Subcutaneous preadipocyte (primary cell): ENCODE measurements at places on chromosomes 13 and 19. TPM values are rescaled to one million over a fixed set of nuclear protein-coding genes. Genes with fewer than 3 reads are reported as not detected.

The CYP2F1 gene
- total RNA-seq: not detected in 2 replicates

The KIR2DL4 gene
- total RNA-seq: not detected in 2 replicates

The DPF1 gene
- 0.73 and 2.7 TPM in 2 replicates for total RNA-seq

The SSBP4 gene
- total RNA-seq: 69.8 and 77.4 TPM in 2 replicates

The ZNF433 gene
- total RNA-seq: 0.98 and 1.5 TPM in 2 replicates

The PPP1R12C gene
- 39.3 and 55.1 TPM in 2 replicates for total RNA-seq

The KIR2DL1 gene
- not detected in 2 replicates for total RNA-seq

The SYNGR4 gene
- total RNA-seq: not detected in 2 replicates

The MBD3L3 gene
- total RNA-seq: not detected in 2 replicates

The PODNL1 gene
- 0.20 and 0.73 TPM in 2 replicates for total RNA-seq

The ATP4B gene
- not detected in 2 replicates for total RNA-seq

The MED25 gene
- 14.9 and 16.2 TPM in 2 replicates for total RNA-seq

The ITGBL1 gene
- total RNA-seq: 52.2 and 92.1 TPM in 2 replicates

The PDX1 gene
- total RNA-seq: not detected in 2 replicates

The FNDC3A gene
- 59.9 and 70.2 TPM in 2 replicates for total RNA-seq

The OR7E24 gene
- total RNA-seq: not detected in 2 replicates

The C1QTNF9 gene
- total RNA-seq: not detected in 2 replicates

The PLIN5 gene
- under 0.01 TPM in 1 of 2 replicates, not detected in the other for total RNA-seq

The PGLYRP1 gene
- total RNA-seq: not detected in 2 replicates

The ZNF77 gene
- total RNA-seq: 3.3 and 4.1 TPM in 2 replicates
